NCI-H345 (cell line): ENCODE measurements at places on chromosomes 4 and X.

DNA sequence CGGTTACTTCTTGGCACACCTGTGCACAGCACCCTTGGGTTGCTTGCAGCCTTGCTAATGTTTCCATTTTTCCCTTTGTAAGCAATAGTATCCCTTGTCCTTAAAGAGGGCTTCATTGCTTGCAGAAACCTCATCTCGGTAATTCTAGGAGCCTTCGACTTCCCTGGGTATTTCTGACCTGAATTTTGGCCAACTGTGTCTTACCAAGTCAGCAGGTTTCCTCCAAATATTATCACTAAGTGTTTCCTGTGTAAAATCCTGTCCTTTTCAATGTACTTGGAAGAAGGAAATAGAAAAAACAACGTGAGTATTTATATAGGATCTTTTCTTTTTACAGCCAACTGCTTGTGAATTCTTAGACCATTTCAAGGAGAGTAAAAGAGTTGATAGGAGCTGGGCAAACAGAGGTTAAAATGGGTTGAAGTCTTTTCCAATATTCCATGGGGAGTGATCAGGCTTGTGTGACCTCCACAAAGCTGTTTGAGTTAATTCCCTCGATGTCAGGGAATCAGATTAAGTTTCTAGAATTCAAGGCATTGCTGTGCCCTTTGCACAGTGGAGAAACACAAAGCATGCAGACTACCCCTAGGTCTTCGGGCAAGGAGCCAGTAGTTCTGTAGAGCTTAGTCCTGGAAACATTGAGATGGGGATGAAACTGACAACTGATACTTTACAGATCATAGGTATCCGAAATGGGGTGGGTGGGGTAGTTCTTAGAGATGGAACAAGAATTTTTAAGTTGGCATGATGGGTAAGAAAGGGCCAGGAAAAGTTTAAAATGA, 209.9 kb downstream of the CPE start:
- DNase-seq: no peak

DNA sequence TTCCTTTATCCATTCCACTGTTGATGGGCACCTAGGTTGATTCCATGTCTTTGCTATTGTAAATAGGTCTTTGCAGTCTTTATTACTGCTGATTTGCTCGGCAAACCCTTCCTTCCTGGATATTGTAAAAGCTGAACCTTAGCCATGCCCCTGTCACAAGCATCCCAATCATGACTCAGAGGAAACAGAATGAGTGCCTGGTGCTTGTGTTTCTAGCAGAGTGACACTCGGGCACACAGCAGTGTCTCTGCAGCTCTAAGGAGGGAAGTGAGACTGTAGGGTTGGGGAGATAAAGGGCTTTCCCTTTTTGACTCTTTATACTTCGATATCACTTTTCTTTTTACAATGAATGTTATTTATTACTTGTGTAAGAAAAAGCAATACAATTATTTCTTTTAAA, 83.3 kb downstream of the AKAP4 start:
- DNase-seq: no peak

GRCh38 chr4:107858158-107858742, 33.5 kb downstream of the SGMS2 start:
- no peak for DNase-seq

DNA sequence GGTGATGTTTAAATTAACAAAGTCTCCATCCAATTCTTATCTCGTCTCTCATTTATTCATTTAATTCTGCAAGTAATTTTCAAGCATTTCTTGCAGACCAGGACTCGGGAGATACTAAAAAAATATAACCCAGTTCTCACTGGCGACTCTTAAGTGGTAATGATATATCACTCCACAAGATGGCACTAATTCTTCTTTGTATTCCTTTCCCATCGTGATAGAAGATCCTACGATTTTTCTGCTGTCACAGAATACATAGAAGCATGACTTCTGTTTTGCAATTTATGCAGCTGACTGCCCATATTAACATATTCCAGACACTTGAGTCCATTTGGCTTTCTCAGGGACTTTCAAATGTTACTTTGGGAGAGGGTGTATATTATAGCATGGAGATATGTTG, 64.0 kb upstream of the FGF13 start:
- no peak for DNase-seq

DNA sequence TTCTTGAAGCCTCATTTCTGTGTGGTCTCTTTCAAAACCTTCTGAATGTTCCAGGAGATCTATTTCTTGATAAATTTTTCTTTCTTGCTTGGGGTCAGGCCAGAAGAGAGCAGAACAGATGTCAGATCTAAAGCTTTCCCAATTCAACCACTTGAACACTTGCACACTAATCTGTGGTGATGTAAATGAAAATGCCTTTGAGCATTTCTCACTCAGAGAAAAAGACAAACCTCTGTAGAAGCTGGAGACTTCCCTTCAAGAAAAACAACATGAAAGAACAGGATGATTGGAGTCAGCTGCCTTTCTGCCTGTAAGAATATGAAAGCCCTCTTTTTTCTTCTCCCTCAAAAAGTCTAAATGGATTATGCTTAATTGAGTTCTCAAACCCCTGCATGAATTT, 11.2 kb downstream of the IGFBP7 start:
- DNase-seq: no peak

GRCh38 chrX:135543924-135544323, 23.5 kb downstream of the INTS6L start:
- peak; percentile 1 for DNase-seq

- DNase-seq: no peak
These were observed 35.9 kb downstream of the MAGEA1 start for GRCh38 chrX:153214934-153215333.

DNA sequence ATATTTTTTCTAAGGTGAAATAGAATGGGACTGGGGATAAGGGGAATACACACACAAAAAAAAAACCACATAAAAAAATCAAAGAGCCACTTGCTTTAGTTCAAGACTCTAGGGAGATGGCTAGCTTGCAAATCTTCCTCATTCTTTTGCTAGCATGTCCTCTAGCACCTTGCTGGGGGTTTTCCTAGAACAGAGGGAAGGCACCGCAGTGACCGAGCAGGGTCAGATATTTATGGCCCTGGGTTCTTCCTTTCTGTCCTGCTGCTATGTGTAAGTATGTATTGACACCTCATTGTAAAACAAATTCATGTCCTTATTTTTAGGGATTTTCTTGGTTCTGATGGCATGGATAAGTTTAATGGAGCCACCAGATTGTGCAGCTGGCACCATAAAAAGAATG, 81.2 kb downstream of the SHISA3 start:
- no peak for DNase-seq

DNA sequence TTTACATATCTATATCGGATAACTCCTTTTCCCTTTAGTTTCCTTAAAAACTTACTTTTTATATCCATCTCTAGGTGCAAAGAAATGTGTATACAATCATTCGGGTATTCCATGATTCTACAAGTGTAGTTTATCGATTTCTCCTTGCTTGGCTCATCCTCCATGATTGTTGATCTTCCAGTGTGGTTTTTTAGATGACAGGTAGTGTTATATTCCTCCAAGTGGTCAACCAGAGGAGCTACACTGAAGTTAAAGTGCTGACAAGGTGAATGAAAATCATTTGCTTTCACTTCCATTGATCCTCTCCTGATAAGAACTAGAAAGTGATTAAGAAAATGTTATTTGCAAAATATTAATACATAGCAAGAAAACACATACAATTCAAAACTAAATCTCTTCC, 38.5 kb downstream of the TMEM156 start:
- DNase-seq: no peak

- no peak for DNase-seq
These were observed 45.7 kb downstream of the ATP10D start for GRCh38 chr4:47530801-47531200.

DNA sequence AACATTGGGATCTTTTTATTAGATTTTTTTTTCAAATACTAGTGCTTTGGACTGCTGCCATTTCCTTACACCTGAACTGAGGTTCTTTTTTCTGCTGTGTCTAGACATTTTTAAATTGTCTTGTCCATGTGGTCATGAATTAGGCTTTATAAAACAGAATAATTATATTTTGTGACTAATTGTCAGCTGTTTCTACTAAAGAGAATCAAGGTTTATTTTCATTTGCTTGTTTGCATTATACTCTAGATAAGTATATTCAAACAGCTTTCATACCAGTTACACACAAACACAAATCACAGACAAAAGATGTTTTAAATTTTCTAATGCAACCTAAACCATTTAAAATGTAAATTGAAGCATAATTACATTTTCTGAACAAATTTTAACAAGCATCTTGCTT, 194.7 kb downstream of the GALNTL6 start:
- no peak for DNase-seq

DNA sequence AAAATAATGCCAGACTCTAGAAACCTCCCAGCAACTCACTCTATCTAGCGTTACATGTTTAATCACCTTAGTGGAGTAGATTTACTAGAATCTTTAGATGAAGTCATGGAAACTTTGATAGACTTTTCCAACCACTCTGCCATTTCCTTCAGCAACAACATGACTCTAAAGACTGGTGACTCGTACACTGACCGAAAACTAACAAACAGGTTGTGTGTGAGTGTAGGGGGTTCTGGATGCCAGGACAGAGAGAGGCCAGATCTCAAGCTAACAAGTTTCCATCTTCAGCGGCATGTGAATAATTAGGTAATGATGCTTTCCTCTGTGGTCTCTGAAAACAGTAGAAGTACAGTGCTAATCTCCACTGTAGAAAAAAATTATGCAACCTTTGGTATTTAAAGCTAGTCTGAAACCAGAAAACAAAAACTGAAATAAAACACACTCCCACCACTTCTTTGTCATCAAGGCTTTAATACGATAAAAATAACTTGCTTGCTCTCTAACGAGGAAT, 286.4 kb downstream of the PRDM5 start:
- no peak for DNase-seq

DNA sequence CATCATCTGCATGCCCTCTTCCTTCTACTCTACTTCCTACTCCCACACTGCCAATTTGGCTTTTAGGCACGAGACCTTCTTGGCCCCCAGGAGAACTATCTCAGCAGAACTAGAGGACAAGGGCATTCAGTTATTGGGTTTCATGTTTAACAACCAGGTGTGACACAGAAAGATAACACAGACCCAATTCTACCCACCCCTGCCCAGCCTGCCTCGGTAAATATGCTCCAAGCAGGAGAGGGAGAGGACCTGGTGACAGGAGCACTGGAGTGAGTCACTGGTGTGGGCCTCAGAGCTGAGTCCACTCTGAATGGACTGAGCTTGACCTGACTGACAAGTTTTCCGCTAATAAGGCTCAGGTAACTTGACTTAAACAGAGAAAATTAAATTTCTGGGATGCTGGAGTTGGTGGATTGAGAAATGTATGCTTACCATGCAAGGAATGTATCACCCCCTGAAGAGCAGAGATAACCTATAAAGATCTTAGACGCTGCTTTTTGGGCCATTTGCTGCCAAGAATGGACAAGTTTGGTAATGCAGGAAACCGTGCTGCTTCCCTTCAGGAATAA, 52.5 kb downstream of the CASP3 start:
- no peak for DNase-seq

DNA sequence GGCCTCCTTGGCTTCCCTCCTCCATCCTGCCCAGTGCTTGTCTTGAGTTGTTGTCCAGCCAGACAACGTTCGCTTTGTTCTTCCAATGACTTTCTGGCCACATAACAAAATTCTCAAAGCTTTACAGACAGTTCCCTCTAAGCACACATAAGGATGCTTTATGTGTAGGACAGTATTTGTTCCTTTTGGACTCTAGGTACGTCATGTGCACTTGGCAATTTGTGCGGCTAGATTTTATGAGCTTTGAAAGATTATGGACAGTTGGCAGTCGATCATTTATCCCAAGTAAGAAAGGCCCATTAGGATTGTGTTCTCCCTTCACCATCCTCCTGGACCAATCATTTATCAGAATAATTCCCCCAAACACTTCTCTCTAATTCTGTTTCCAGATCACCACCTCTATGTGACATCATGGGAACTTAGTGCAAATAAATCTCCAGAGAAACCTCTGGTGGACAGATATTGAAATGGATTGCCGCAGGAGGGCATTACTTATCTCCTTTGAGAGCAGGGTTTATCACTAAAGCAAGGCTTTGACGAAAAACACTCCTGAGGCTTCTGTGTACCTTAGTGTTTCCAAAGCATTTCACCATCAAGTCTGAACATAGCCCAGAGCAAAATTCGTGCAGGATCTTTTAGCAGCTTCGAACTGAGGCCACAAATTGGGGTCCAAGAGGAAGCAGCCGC, 77.4 kb upstream of the BMPR1B start:
- DNase-seq: no peak

DNA sequence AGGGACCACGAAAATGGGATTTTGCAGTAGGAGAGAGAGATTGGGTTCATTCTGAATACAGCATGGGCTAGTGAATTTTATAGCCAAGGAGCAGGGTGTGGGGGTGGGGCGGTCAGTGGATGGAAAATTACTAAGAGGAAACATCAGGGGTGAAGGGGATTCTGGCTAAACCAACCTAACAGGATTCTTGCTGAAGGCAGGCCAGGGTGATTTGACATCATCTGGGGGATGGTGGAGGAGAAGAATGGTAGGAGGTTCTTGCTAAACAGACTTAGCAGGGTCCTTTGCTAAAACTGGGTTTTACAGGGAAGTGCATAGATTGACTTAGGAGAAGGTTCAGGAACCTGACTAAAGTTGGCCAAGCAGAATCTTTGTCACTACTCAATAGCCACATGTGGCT, 91.9 kb downstream of the DNAAF6 start:
- DNase-seq: no peak

- DNase-seq: no peak
These were observed 39.3 kb downstream of the SLAIN2 start for GRCh38 chr4:48380583-48381167.

DNA sequence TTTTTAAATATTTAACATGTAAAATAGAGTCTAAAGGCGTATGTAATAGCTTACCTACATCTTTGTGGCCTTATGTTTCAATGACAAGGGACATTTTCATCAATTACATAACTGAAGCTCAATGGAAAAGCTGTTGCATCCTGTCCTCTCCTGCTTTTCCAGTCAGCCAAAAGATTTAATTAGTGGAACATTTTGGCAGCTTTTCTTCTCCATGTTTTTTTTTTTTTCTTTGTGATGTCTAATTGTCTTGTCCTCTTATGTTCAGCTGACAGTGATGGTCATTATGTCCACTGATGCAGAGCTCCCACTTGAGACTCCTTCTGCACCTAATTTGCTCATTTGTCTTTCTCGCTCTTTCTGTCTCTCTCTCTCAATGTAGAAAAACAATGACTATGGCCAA, 422.2 kb downstream of the GABRG1 start:
- DNase-seq: no peak

- no peak for DNase-seq
These were observed 40.9 kb upstream of the CPLX1 start for GRCh38 chr4:866761-867390.

DNA sequence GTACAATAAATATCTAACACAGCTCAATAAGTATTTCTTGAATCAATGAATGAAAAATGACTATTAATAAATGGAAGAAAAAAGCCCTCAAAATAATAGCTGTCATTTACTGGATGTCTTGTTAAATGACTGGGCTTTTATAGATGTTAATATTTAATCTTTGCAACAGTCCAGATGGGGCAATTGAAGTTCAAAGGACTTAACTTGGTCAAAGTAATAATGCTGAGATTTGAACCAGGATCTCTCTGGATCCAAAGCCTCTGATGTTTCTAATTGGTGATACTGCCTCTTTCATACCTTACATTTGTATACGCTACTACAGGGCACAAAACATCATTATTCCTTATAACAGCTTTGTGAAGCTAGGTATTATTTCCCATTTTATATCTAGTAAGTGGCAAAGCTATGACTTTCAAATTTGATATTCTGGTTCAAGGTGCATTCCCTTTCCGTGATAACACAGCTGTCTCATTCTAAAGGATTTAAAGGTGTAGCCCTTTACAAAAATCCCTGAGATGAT, 72.6 kb downstream of the DCK start:
- no peak for DNase-seq

- peak; percentile 92 for DNase-seq
These were observed at the start of gene SUV39H1 for GRCh38 chrX:48696301-48696908. TSS of gene SUV39H1 (plus strand) at chrX:48696734. CDS start at chrX:48696785, 51 bp downstream.

GRCh38 chr4:180828455-180829018, 1414.7 kb upstream of the TENM3 start:
- no peak for DNase-seq
